ENCODE measurements at places on chromosomes 7 and 10.
A peak's percentile ranks its signal among the peaks of the same experiment; 100 is the strongest.

- no peak for DNase-seq
These were observed 847 bp downstream of the BTAF1 start for GRCh38 chr10:91924212-91925021.

DNA sequence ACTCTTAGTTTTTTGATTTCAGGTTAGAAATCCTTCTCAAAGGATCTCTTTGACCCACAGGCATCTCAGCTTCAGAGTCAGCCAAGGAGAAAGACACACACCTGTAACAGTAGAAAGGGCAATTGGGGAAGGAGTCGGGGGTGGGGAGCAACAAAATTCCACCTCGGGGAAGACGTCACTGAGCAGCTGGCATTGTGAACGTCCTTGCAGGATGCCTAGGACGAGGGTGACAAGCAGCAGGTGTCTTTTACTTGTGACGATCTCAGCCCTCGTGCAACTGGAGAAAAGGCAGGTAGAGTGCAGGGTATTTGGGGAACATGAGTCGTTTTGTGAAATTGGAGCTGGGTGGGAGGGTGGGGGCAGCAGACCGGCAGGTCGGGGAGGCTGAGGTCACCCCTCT, 627.0 kb downstream of the ACTR3B start:
- no peak for DNase-seq

- DNase-seq, result no peak
These were observed 105.2 kb upstream of the NOBOX start for GRCh38 chr7:144508702-144509101.

GRCh38 chr7:107663196-107663595, 2.6 kb downstream of the SLC26A4 start:
- no peak for DNase-seq

GRCh38 chr10:89426230-89426868, 12.0 kb downstream of the IFIT5 start:
- peak; percentile 68 for DNase-seq

DNA sequence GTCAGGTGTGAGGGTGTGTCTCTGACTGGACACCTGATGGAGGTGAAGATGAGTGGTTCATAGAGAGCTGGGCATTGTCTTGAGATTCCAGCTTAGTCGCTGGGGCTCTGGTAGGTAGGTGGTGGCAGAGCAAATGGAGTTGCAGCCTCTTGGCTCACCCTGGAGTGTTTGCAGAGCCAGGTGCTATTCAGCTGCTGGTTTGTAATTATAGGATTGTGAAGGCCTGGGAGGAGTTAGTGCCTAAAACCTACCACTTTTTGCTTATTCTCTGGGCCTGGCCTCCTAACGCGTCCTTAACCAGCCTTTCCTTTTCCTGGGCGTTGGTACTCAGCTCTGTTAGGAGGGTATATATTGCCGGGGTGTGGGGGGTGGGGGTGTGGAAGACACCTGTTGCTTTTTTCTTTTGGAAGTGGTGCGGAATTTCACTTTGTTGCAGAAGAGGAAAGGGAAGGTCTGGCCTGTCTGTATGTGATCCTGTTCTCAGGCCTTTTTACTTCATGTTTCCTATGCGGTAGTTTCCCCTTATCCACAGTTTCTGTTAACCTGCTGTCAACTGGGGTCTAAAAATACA, 3.2 kb downstream of the PPRC1 start:
- no peak for DNase-seq

DNA sequence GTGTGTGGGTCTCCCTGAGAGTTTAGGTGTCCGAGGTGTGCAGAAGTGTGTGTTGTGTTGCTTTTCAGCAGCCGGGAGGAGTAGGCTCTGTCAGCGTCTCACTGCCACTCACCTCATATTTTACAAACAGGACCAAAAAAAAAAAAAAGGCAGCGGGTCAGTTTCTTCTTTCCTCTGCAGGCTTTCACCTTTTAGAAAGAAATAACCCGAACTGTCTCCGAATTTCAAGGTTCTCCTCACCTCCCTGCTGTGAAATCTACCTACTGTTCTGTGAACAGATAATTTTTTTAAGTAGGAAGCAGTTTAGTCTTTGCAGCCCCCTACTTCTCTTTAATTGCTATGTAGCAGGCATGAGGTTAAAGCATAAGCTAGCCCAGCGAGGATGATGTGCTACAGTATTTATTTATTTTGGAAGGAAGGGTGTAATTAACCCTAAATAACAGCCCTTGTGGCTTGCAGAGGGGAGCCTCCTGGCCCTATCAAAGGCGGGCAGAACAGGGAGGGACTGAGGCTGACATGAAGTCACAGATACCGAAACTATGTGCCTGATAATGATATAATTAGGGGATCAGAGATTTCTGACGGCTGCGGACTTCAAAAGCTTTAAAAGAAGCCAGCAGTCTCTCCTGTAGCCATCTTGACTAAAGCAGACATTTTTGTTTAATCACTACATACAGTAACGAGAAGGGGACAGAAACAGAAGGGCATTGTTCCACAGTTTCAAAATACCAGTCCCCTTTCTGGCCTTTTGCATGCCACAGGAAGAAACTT, 1.6 kb downstream of the BAMBI start:
- no peak for DNase-seq

- DNase-seq, result no peak
These were observed 66.6 kb downstream of the VWDE start for GRCh38 chr7:12337095-12337494.

DNA sequence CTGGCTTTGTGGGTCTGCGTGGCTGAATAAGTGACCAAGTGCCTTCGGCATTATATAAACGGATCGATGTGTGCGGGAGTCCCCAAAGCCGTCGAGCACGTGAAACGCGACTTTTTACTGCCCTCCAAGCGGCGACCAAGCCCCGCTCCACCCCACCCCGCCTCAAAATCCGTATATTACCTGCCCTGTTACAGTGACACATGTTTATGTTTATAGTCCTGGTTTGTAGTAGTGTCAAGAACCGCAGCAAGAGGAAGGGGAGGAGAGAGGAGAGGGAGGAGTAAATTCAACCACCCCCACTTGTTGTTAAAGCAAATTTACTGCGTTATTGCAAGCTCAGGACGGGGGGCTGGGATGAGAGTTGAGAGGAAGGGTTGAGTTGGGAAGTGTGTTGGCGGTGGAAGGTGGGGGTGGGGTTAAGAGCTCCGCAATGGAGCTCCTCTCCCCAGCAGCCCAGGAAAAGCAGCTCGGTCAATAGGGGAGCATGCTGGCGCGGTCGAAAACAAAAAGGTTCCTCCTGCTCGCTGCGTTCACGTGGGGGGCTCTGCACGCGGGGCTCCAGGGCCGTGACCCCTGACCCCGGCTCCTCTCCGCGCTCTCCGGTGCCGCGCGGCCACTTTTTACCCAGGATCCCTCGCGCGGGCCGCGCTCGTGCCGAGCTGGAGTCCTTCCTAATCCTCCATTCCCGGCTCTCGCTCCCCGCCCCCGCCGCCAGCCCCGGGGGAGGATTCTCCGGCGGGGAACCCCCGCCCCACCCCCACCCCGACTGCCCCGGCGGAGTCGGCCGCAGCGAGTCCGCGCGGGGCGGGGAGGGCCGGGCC, at the start of gene SKIDA1:
SKIDA1 (minus strand) TSS at position 316 of the 821 bp plus-strand sequence. CDS start 7,860 bp downstream, outside the sequence.
- DNase-seq, result peak; percentile 89

GRCh38 chr7:90618876-90619275, 22.8 kb downstream of the CDK14 start:
- DNase-seq, result no peak

DNA sequence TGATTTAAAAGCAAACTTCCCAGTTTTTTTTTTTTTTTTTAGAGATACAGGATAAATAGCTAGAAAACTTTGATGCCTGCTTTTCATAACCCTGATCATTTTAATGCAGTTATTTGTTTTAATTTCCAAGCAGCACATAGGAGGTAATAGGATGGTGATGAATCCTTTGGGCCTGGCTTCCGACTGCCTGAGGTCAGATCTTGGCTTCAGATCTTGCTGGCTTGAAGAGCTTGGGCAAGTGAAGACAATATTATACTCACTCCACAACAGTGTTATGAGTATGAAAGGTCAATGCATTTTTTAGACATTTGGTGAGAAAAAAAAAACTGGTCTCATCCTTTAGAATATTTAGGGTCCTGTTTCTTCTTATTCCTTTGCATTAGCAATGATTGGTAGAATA, 124.8 kb upstream of the PRKCQ start:
- no peak for DNase-seq

GRCh38 chr7:93212881-93213280, 13.4 kb downstream of the HEPACAM2 start:
- DNase-seq, result no peak
